ENCODE measurements at places on chromosomes 7 and 10.

DNA sequence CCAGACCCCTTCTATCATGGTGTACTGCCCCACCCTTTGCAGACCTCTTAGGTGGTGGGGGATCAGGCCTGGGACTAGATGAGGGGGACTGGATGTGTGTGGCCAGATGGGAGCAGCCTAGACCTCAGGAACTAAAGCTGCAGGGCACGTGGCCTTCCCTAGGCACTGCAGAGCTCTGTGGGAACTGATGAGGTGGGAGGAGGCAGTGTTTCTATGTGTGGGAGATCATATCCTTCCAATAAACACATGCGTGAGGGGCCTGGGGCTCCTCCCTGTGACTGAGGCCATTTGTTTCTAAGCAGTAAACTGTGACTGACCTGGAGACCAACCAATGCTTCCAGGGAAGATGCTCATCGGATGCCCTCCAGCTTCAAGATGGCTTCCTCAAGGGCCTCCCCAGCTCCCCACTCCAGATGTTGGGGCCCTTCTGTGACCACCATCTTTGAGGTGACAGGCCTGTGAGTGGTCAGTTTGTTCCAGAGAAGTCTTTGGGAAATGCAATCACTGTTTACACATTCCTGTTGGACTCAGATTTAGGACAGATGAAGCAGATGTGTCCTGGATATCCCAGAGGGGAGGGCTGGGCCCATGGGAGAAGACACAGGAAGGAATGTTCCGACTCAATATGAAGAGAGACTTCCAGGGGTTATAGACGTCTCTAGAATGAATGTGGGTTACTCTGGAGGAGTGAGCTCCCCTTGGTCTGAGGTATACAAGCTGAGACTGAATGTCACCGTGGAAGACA lies 23.6 kb upstream of the ZCCHC24 start:
- DNase-seq: no peak

- DNase-seq: no peak
These were observed 42.6 kb upstream of the CFAP46 start for GRCh38 chr10:132984801-132985545.

DNA sequence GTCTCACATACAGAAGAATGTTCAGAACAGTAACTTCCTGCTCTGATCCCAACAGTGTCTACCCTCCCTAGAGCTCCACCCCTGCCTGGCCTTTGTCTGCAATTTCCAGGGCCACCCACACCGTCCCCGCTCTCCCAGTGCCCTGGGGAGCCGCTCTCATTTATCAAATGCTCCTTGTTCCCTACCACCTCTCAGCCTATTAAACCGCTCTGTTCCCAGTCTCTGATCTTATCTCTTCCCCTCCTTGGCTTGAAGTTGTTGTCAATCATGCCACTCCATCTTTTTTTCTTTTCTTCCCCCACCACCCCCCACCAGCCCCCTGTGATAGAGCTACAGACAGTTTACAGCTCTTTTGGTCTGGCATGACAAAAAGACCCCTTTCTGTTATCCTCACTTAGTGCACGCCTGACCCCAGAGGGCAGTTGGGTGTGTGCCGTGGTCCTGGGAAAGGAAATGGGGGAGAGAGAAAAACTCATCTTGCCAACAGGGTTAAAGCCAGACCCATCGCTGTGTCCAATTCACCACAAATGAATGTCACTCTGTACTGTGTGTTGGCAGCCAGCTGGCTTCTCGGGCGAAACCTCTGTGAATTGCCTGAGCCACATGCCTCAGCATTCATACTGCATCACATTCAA lies 28.8 kb upstream of the HECTD2 start:
- DNase-seq: no peak

DNA sequence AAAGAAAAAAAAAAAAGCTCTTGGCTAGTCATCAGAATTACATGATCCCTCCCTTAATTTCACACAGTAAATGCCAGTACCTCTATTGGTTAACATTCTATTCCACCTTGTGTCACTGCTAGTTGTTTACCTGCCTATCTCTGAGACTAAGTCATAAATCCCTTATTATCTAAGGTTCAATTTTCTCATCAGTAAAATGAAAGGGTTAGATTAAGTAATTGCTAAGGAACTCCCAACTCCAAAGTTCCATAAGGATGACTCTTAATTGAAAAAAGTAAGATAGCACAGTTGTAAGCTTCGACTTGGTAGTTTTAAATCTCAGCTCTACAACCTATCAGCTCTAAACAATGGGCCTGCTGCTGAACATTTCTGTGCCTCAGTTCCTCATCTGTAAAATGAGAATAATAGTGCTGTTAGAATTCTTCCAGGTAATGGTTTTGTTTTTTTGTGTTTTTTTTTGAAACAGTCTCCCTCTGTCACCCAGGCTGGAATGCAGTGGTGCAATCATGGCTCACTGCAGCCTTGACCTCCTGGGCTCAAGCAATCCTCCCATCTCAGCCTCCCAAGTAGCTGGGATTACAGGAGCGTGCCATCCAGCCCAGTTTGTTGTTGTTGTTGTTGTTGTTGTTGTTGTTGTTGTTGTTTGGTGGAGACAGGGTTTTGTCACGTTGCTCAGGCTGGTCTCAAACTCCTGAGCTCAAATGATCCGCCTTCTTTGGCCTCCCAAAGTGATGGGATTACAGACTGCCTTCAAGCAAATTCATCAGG lies 35.6 kb downstream of the SRPK2 start:
- DNase-seq: no peak

GRCh38 chr10:86632009-86632800 lies 22.1 kb upstream of the OPN4 start:
- DNase-seq: no peak

DNA sequence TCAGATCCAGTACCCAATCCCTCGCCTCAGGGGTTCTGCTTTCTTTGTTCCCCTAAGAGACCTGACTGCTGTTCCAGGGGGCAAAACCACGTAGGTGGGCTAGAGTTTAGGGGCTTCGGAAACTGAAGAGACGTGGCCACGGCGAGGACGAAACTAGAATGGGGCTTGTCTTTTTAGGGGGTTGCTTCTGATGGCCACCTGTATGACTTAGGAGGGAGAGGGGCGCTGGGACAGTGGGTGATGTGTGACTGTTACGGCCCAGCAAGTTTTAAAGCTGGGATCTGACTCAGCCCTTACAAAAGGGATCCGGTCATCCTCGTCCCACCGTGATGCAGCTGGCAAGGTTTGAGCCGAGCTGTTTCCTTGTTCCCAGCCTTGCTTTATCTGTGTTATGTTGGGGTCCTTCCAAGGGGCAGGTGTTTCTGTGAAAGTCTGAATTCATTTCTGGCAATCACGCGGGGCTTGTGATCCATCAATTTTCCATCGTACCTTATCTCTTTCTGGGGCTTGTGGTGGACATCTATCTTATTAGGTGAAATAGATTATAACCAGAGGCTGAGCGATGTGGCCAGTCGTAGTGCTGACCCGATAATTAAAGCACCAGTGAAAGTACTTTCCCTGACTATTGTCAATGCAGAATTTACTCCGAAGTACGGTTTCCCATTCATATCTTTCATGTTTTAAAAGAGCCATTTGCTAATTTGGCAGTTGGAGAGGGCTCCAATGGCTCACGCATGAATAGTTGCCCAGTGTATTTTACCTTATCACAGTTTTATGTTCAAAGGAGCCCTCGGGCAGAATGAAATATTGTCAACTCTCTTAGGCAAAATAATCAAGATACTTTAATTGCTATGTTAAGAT lies 830 bp downstream of the MET start:
- no peak for DNase-seq

DNA sequence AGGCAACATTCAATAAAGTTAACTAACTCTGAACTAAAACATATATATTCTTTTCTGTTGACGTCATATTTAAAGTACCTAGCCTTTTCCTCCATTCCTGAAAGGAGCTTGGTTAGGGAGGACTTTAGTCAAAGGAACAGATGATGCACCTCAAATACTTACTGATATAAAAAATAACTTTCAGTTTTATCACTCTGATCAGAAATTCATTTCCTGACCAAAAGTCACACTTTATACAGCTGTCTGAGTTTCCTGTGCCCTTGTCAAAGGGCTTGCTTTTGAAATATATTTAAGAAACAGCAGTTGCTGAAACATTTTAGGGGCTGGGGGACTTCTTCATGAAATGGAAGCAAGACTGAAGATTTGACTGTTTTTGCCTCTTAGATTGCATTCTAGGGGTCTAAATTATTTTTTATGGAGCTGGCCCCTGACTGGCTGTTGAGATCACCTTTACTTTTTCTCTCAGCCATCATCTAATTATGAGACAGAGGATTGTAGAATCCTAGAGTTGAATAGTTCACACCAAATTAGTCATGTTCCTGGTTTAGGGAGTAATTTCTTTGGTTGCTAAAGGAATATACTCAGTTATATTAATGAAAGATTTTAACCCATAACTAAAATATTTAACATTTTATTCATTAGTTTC lies 46.6 kb downstream of the GLCCI1 start:
- DNase-seq: no peak

- DNase-seq: no peak
These were observed 40.6 kb downstream of the NHLRC2 start for GRCh38 chr10:113895018-113895417.

Measured in tibial nerve (tissue), 4 donors.